Endothelial cell of umbilical vein (primary cell): ENCODE measurements at places on chromosomes 3 and 15. TPM values are rescaled to one million over a fixed set of nuclear protein-coding genes. Genes with fewer than 3 reads are reported as not detected.

The SHQ1 gene
- polyA plus RNA-seq, result 5.9 and 7.3 TPM in 2 replicates

The CTDSPL gene
- 28.3 and 30.1 TPM in 2 replicates for polyA plus RNA-seq

The SNX22 gene
- polyA plus RNA-seq, result 0.14 and 0.18 TPM in 2 replicates

The CLRN1 gene
- not detected in 2 replicates for polyA plus RNA-seq

The GATM gene
- polyA plus RNA-seq, result 0.16 and 0.21 TPM in 2 replicates

The FBXO45 gene
- polyA plus RNA-seq, result 2.0 and 3.5 TPM in 2 replicates

The CHRNA3 gene
- not detected in 2 replicates for polyA plus RNA-seq

The ATP13A5 gene
- not detected in 2 replicates for polyA plus RNA-seq

The ITGB5 gene
- polyA plus RNA-seq, result 126 and 170 TPM in 2 replicates

The ACOX2 gene
- polyA plus RNA-seq, result 10.5 and 10.7 TPM in 2 replicates

The CFAP100 gene
- not detected in 2 replicates for polyA plus RNA-seq
